Activated T-cell treated with anti-CD3 and anti-CD28 coated beads for 24 hours (primary cell): ENCODE measurements at places on chromosomes 16 and 17.

- DNase-seq: no peak
Observed at GRCh38 chr17:36507266-36507665, 20.8 kb downstream of the ZNHIT3 start.

DNA sequence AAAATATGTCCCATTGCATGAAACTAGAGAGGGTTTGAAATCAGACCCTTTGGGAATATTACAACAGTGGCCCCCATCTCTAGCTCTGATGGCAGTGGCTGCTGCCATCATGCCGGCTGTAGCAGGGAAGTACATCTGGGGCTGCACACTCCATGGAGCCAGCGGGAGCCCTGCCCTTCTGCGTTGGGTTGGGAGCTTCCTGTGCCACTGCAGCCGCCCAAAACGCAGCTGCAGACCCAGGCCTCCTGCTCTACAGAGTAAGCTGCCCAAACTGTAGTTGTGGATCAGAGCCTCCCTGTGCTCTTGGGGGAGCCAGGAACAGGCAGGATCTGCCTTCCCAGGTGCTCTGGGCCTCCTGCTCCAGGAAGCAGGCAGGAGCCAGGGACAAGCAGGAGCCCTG lies 450.0 kb downstream of the HS3ST3B1 start:
- DNase-seq: no peak

DNA sequence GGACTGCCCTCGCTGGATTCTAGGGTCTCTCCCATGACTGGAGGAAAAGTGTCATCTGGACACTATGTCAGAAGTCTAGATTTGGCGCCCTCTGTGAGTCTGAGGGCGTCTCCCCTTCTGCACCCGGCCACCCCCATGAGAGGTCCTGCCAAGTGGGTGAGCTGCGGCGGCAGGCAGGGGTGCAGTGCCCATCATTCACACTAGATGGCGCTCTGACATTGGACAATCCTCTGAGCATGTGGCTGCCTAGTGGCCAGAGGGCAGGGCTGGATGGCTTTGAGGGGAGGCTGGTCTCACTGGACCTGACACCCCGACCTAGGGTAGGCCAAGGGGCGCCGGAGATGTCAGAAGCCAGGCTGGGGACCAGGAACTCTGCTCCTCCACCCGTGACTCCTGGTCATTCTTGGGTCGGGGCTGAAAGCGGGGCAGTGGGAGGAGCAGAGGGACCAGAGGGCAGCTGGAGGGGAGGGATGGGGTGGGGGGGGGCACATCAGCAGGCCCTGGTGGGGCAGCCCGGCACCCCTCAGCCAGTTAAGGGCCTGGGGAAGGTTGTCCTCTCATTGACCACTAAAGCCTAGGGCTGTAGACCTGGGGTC lies 28.0 kb downstream of the MRM1 start:
- peak; percentile 76 for DNase-seq

DNA sequence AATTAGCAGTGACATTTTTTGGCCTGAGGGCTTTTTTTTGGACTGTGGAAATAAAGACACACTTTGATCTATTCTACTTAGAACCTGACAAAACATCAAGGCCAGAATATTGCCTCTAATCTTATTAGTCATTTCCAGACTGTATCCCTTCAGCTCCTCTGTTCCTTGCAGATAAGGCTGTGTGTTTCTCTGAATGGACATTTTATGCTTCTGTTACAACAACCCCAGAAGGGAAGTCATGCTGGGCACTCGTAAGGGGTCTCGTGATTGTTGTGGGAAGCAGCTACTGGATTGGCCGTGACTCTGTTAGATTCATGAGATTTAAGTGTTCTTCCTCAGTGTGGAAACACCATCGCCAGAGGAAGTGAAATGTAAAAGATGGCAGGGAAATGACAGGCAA lies 31.6 kb upstream of the HS3ST2 start:
- no peak for DNase-seq

DNA sequence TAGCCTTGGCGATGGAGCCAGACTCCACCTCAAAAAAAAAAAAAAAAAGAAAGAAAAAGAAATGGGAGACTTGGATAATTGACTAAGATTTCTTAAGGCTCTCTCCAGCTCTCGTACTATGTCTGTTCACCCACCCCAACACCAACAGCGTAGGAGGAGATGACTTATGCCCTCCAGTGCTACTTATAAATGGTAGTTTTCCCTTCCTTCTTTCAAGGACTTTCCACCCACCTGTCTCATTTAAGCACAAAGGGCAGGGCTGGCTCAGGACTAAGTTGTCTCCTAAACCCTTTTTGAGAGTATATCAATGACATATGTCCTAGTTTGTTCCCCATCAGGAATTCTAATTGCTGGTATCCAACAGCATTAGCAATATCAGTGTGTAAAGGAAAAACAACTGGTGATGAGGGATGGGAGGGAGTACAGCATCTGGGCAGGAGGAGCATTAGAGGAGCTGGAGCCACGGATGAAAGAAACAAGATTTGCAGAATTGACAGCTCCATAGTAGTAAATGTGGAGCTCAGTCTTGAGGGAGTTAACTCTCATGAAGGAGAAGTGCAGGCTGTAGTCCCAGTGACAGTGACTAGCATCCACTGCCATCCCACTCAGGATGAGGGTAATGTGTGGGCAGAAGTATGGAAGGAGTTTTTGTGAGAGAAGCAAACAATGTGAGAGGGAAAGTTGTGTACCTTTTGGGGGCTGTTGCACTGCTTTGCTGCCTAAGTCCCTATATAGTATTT lies 17.2 kb downstream of the UBE2Z start:
- no peak for DNase-seq

DNA sequence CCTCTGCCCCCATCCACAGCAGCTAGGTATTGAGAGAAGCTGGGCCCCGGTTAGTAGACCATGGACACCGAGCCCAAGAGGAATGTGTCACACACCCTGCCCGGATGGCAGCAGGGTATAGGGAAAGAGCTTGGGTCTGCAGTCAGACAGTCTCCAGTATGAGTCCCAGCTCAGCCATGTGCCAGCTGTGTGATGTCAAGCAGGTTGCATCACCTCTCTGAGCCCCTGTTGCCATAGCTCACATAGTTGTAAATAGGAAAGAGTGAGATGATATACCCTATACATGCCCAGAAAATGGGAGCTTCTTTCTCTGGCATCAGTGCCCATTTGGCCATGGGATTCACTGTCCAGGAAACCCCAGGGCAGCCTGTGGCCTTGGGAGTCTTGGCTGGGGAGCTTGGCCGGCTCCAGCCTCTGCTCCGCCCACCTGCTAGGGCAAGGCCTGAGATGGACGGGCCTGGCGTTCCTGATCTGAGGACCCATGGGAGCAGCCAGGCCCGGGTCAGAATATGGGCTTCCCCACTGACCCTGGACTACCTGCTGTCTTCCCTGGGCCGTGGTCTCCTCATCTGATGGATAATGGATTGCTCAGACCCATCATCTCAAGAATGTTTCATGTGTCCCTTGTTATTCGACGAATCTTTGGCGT lies 13.2 kb downstream of the CD300LG start:
- DNase-seq: no peak

GRCh38 chr17:5380491-5381135 lies 38.8 kb downstream of the NUP88 start:
- DNase-seq: no peak

DNA sequence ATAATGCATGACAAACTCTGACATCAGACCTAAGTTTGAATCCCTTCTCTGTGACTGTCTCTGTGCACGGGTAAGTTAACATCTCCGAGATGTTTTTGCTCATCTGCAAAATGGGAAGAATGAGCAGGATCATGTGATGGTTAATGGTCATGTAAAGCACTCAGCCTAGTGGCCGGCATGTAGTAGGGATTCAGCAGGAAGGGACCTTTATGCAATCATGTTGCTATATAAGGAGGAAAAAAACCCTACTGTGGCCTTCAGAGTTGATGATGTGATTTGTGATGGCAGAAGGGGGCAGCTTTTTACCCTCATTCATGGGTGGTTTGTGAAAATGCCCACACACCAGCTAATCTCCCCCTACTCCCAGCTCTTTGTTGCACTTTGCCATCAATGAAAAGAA lies 24.1 kb downstream of the CLEC16A start:
- DNase-seq: no peak

DNA sequence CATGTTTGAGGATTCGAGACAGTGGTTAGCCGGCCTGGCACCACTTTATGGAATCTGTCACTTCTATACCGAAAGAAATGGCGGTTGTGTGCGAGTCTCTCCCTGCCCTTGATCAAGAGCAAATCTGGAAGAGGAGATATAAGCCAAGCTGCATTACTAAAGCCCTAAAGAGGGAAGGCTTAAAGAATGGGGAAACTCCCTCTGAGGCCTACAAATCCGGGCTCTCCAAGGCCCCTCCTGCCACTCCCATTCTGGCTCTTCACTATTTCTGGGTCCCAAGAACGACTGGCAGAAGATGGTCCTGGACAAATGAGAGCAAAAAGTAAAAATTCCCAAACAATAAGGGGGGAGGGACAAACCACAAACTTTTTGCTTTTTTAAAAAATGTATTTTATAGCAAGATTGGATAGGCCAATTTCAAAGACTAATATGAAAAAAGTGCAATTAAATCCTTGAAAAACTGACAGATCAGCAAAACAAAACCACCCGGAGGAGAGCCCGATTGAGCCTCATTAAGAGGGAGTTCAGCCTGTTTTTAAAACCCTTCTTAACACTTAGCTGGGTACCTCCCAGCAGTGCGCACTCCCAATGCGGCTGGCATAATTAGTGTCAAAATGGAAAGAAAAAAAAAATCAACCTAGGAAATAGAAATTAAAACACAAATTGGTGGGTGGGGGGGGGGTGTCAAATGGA lies 193.5 kb downstream of the ZFHX3 start:
- no peak for DNase-seq

GRCh38 chr16:27639561-27640276 lies 89.8 kb downstream of the KATNIP start:
- DNase-seq: peak; percentile 11

- no peak for DNase-seq
Observed at GRCh38 chr16:26667307-26667706, 399.4 kb upstream of the C16orf82 start.

DNA sequence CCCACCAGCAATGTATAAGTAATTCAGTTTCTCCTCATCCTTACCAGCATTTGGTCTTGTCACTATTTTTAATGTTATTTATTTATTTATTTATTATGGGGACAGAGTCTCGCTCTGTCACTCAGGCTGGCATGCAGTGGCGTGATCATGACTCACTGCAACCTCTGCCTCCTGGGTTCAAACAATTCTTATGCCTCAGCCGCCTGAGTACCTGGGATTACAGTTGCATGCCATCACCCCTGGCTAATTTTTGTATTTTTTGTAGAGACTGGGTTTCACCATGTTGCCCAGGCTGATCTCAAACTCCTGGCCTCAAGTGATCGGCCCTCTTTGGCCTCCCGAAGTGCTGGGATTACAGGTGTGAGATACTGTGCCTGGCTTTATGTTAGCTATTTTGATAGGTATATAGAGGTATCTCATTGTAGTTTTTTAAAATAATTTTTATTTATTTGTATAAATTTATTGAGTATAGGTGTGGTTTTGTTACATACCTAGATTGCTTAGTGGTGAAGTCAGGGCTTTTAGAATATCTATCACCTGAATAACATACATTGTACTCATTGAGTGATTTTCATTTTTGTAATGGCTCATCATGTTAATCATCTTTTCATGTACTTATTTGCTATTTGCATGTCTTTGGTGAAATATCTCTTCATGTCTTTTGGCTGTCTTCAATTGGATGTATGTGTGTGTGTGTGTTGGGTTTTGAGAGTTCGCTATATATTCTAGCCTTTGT lies 53.3 kb downstream of the TANC2 start:
- DNase-seq: no peak

DNA sequence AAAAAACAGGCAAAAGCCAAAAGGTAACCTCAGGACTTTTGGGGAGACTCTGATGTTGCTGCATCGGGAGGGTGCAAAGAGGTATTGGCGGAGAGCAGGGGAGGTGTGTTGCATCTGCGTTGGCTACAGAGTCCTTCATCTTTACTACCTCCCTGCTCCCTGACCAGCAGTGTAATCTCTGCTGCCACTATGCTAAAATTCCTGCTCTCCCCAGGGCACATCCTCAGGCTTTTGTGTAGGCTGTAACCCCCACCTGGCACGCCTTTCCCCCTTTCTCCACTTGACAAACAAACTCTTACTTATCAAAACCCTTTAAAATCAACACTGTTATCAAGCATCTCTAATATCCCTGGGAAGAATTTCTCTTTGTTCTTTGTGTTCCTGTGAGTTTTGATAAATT lies 435.3 kb downstream of the HAPSTR1 start:
- no peak for DNase-seq

DNA sequence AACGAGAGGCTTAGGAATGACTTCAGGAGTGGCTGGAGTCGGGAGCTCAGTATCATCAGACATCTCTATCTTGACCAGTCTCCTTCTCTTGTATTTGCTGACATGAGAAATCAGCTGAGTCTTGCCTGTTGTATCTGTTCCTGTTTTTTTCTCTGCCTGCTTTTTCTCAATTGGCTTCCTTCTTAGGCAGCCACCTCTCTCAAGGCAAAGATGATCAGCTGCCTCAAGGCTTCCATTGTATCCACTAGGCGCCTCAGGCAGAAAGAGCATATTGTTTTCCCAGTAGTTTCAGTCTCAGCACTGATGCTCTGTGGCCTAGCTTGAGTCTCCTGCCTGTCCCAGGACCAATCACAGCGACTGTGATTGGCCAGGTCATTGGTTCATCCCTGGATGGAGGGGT lies 306.2 kb downstream of the CPPED1 start:
- no peak for DNase-seq

DNA sequence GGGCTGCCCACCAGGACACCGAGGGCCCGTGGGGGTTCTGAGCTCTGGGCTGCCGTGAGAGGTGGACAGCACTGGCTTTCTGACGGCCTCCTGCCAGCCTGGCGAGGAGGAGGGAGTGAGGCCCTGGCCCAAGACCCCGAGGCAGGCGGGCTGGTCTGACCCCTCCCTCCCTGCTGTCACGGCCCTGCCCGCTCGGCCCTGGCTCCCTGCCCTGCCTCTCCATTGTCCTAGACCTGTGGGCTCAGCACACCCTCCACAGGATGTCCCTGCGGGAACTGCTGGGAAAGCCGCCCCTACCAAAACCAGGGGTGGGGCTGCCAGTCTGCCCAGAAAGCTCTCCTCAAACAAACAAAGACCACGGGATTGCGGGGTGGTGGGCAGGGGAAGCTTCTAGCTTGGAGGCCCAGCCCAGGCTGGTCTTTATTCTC lies 20.7 kb downstream of the SPNS2 start:
- DNase-seq: no peak

- no peak for DNase-seq
Observed at GRCh38 chr17:28706471-28707338, 5.0 kb downstream of the PROCA1 start.

- DNase-seq: no peak
Observed at GRCh38 chr16:4709481-4709880, 16.1 kb downstream of the NUDT16L1 start.

GRCh38 chr17:46026166-46027047 lies 27.4 kb downstream of the STH start:
- DNase-seq: no peak

- DNase-seq: no peak
Observed at GRCh38 chr17:41103896-41104295, 1.3 kb upstream of the KRTAP4-9 start.
